HAP-1 (cell line): ENCODE measurements at places on chromosomes 12 and 14.
A peak's percentile ranks its signal among the peaks of the same experiment; 100 is the strongest.

DNA sequence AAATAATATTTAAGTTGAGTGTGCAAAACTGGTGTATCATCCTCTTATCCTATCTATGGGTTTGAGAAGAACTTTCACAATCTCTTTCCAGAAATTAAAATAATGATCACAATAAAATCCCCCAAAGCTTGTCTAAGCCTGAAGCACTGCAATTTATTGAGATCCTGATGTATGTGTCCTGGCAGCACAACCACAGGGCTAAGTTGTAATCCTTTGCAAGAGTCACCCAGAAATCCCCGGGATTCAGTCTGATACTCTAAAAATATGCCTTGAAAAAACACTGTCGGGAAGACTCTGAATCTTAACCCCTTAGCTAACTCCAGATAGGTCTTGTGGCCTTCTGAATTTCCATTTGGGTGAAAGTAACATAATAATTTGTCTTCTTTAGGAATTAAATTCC lies 40.3 kb upstream of the STXBP6 start:
- no peak for DNase-seq

GRCh38 chr14:75578786-75579337 lies 442 bp downstream of the FLVCR2 start:
- no peak for DNase-seq

- DNase-seq = no peak
Observed at GRCh38 chr12:3311027-3311402, 180.0 kb upstream of the PRMT8 start.

DNA sequence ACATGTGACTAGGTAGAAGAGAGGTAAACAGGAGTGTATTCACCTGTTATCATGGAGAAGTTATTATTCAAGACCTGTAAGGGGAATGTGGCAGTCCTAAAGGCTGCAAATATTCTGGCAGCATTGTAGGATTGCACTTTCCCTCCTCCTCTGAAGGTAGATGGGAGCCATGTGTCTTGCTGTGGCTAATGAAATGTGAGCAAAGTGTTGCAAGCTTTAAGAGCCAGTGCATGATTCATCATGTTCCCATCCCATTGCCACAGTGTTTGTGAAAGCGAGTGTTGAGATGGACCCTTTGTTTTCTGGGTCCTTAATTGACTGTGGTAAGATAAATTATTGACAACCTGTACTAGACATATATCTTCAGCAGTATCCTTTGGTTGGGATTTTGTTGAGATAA lies 128.7 kb downstream of the RGS6 start:
- no peak for DNase-seq

DNA sequence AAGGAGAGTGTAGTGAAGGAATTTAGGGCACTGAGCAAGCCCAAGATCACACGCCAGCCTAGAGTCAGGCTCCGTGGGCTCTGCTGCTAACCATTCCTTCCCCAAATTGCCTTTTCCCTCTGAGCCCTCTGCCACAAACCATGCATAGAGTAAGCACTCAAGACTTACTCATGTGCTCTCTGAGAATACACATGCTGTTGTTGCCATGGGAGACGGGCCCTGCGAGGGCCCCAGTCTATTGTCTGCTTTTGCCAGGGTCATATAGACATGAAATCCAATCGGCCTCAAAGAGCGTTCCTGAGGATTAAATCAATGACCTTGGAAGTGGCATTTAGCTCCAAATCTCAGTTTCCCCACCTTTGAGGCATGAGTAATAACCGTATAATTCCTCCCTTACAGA lies 48.7 kb upstream of the WSCD2 start:
- no peak for DNase-seq

DNA sequence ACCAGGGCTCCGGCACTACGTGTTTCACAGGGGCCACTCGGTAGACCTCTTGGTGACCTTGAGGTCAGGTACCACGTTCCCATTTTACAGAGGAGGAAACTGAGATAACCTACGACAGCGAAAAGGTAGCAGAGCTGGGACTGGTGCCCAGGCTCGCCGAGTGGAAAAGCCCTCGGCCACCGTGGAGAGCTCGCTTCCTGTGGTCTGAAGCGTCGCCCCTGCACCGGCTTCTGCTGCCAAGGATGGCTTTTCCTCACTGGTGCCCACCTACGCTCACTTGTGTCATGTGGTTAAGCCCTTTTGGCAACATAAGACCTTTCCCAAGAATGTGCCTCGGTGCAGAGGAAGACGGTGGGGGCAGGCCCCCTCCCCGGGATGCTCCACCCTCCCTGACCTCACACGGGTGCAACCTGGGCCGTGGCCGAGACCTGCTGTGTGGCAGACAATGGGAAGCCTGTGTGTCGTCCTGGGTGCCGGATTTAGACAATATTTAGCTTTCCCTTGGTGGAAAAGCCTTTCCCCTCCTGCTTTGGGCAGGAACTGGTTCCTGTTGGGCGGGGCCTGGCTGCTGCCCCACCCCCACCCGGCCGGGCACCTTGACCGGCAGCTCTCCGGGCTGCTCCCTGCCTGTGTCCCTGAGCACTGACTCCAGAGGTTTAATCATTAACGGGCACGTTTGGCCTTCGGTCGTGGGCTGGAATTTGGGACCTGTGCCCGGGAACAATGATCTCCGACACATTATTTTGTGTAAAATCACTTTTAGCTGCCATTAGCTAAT lies 32.4 kb upstream of the PPP1R13B start:
- DNase-seq = no peak

DNA sequence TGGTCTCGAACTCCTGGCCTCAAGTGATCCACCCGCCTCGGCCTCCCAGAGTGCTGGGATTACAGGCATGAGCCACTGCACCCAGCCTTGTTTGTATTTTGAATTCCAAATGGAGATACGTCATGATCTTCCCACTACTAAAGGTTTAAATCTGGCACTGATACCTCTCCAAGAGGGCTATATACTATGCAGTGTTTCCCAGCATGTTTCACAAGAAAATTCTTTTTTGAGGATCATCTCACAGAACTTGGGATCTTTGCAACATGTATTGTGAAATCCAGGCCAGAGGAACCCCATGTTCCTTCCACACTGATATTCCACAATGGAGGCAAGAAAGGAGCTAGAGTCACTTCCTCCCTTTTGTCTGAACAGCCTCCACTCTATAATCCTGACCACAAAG lies 112.7 kb downstream of the NT5DC3 start:
- DNase-seq = no peak

DNA sequence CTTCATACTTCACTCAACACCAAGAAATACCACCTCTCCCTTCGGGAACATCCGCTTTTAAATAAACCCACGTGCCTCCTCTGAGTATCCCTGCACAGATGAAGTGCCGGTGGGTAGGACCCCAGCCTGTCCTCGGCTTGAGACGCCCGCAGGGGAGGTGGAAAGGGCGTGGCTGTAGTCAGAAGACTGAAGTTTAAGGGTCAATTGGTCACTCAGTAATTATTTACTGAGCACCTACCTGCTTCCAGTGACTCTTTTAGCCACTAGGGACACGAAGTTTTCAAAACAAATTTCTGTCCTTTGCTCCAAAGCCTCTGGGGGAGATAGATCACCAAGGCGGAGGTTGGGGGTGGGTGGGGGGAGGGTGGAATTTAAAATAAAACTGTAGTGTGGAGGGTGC lies 309.4 kb downstream of the VRK1 start:
- DNase-seq = no peak

GRCh38 chr14:105093431-105094192 lies 28.4 kb upstream of the GPR132 start:
- DNase-seq = peak; percentile 96

DNA sequence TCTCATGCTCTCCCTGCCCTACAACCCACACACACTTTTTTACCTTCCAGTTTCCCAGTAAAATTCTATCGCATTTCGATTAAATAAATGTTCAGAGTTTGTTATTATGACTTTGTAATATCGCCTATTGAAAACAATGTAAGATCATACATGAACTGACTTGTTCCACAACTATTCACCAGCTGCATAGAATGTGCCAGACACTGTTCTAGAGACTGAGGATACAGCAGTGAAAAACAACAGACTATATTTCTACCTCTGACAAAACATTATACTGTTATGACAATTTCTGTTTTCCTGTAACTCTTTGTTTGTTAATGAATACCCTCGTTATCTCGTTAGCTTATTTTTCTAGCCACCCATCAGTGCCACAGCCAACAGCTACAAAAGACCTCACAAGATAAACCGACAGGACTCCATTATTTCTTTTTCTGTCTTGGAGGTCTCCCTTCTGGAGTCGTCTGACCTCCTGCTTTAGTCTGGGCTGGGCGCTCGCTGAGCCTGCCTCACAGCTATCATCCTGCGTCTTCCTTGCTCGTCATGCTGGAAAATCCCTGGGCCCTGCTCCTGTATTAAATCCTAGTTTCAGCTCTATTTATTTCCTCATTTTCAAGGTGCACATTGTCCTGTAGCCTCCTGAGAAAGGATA lies 498.9 kb downstream of the DIO2 start:
- DNase-seq = no peak

DNA sequence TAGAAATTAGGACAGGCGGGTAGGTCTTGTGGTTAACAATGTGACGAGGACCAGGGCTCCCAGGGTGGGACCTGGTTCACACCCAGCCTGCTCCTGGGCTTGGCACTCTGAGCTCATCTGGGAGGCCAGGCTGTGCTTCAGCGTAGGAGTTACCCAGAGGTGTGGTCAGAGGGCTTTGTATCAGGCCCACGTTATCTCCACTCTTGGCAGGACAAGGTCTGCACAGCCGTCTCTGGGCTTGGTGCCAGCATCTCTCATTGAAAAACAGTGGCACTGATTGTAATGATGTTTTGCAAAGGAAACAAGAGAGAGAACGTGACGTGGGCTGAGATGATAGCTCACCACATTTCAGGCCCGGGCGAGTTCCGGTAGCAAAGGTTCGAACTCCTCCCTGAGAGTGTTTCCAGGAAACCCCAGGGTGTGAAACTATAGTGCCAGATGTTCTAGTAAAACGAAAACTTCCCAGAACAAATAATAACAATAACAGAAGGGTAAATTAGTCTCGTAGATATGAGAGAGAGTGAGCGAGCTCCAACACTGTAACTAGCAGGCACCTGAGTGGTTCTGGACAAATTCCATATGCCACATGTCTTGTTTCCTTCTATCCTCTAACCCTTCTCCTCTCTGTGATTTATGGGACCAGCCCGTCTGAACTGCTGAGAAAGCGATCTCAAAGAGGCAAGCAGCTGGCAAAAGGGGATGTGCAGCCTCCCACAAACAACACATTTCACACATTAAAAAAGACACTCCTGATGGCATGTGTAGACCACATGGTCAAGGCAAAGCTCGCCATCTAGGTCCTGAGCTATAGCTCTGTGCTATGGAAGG lies 227.3 kb downstream of the KTN1 start:
- DNase-seq = peak; percentile 46

DNA sequence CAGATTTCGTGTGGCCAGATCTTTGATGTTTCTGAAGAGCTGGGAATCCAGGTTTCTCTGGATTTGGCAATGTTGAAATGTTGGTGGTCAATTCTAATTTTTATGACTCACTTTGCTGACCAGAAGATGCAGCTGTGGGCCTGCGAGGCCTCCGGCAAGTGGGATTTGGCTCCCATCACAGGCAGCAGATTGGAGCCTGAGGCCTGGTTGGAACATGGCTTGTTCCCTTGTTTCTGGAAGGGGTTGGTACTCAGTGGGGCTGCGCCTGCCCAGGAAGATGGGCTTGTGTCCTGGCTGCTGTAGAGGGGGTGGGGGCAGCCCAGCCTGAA lies 23.1 kb downstream of the FBRSL1 start:
- DNase-seq = no peak

DNA sequence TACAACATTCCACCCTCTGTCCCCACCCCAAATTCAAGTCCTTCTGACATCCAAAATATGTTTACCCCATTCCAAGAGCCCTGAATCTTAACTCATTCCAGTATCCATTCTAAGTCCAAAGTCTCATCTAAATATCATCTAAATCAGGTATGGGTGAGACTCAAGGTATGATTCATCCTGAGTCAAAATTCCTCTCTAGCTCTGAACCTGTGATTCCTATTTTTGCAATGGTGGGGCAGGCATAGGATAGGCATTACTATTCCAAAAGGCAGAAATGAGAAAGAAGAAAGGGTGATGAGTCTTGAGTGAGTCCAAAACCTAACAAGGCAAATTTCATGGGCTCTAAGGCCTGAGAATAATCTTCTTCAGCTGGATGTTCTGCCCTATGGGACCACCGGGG lies 140.3 kb upstream of the FAR2 start:
- DNase-seq = no peak

DNA sequence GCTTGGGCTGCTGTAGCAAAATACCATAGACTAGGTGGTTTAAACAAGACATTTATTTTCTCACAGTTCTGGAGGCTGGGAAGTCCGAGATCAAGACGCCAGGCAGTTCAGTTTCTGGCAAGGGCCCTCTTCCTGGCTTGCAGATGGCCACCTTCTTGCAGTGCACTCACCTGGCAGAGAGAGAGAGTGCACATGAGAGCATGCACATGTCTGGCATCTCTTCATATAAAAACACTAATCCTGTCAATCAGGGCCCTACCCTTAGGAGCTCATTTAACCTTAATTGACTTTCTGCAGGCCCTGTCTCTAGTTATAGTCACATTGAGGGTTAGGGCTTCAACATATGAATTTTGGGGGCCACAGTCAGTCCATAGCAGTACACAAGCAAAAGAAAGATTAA lies 12.4 kb upstream of the EVL start:
- no peak for DNase-seq

DNA sequence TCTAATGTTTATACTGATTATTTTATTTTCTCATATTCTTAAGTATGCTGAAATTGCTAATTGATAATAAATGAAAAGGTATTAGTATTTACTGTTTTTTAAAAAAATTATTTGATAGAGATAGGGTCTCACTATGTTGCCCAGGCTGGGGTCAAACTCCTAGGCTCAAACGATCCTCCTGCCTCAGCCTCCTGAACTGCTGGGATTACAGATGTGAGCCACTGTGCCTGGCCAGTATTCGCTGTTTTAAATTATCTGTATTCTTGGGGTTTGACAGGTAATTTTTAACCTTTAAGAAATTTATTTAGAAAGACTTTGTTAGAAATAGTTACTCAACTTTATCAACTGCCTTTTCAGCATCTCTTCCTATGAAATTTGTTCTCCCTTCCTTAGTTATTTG lies 32.2 kb downstream of the RAN start:
- DNase-seq = no peak

DNA sequence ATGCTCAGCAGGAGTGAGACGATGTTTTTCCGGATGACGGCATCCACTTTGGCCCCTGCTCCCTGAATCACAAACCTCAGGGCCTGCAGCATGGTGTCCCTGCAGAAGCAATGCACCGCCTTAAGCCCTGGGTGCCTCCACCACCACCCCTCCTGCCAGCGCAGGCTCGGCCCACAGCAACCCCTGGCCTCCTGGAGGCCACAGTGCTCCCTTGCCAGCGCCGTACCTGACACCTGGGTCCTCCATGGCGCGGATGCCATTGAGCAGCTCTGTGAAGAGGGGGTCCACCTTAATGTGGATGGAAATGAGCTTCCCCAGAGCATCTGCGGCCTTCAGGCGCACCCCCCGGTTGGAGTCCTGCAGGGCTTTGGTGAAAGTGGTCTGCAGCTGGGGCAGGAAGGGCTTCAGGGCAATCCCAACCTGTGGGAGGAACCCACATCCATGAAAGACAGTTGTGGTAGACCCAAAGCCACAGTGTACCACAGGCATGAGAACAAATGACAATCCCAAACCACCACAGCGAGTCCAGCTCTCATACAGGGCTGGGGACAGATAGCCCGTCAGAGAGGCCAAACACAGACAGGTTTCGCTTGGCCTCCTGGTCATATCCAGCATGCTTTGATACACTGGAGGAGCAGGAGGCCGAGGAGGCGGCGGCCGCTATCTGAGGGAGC lies 17.9 kb upstream of the RAB35 start:
- no peak for DNase-seq

- DNase-seq = no peak
Observed at GRCh38 chr14:91125271-91125660, 11.4 kb downstream of the DGLUCY start.

GRCh38 chr12:53701518-53702264 lies 25.6 kb downstream of the CALCOCO1 start:
- peak; percentile 66 for DNase-seq
